Stimulated activated CD8-positive, alpha-beta memory T cell treated with anti-CD3 and anti-CD28 coated beads, Interleukin-7, amount 100 ng/mL, for 1 hour (primary cell): ENCODE measurements at places on chromosomes 1 and 21.

GRCh38 chr1:109237512-109237911, 11.8 kb upstream of the CELSR2 start:
- no peak for DNase-seq

DNA sequence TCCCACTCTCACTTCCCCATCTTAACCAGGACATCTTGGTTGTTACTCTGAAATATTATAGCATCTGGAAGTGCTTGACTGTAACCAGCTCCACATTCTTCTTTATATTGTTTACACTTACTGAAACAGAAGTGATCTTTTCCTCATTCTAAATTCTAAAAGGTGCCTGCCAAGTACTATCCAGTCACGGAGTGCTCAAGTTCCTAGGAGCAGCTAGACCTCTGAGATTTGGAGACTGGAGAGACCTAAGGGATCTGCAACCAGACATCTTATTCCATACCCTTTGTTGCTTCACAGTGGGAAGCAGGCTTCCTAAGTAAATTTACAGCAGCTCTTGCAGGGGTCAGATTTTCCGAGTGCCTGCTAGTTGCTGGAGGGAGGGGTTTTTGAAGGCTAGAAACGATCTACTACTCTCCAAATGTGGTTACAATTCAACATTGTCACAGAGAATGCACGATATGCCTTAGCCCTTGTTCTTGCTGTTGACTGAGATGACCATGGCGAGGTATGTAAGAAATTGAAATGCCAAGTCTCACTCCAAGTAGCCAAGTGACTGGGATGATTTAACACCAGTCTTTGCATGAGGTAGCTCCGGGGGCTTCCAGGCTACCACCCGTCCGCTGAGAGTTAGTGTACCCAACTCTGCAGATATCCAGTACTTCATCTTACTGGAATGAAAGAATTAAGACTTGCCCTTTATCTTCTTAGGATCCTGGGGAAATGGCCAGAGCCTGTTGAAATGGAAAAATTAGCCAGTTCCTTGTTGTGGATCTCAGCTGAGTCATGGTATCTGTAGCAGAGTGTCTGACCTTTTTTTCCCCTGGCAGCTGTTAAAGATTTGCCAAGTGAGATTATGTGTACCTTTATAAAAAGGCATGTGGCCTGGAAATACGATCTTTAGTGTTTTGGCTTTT, 150.8 kb downstream of the MAST2 start:
- no peak for DNase-seq

DNA sequence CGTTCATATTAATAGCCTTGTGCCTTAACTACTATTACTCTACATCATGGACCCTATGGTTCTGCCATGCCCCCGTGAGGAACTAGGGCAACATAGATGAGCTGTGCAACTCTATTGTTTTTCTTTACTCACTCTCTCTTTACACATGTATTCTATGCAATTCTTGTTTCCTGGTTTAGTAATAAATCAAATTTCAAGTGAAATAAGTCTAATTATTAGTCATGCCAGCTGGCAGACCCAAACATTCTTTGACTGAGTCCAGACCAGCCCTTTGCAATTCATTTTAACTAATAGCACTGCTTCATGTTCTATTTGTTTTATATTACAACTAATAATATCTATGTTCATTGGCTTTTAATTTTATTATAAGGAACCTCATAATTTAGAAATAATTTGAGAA, 789.3 kb upstream of the ADAMTS5 start:
- DNase-seq = no peak

- DNase-seq = no peak
These were observed 50.4 kb upstream of the RIPK4 start for GRCh38 chr21:41817228-41817627.

DNA sequence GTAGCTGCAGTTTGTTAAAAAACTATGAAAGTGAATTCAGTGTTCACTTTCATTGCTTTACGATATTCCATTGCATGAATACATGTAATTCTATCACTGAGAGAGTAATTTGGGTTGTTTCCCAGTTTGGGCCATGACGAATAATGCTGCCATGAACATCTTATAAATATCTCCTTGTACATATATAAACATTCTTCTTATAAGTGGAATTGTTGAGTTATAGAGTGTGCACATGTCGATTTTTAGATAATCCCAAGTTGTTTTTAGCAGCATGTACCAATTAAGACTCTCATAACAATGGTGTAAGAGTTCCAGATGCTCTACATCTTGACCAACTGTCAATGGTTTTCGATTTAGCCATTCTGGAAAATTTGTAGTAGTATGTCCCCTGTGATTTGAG, 40.9 kb downstream of the ALG6 start:
- DNase-seq = no peak

- DNase-seq = no peak
These were observed 51.8 kb upstream of the A3GALT2 start for GRCh38 chr1:33372677-33373076.

- peak; percentile 55 for DNase-seq
These were observed 30.8 kb upstream of the ABCG1 start for GRCh38 chr21:42187976-42188653.

DNA sequence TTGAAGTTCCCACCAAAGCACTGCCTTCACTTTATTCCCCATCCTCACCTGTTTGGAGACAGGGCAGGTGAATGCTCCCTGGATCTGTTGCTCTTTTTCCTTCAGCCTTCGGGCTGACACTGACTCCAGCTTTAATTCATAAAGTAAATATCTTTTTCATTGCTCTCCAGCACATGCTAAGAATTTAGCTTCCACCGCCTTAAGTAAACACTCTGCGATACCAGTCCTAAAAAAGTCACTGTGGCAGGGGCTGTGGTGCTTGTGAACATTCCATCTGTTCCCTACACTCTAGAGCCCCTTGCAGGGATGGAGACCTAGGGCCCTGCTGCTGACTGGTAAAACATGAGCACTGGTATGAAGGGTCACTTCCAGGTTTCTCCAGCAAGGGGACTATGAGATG, 896 bp upstream of the PLA2G2A start:
- DNase-seq = no peak

GRCh38 chr1:177368255-177368654, 197.5 kb downstream of the BRINP2 start:
- DNase-seq = no peak

DNA sequence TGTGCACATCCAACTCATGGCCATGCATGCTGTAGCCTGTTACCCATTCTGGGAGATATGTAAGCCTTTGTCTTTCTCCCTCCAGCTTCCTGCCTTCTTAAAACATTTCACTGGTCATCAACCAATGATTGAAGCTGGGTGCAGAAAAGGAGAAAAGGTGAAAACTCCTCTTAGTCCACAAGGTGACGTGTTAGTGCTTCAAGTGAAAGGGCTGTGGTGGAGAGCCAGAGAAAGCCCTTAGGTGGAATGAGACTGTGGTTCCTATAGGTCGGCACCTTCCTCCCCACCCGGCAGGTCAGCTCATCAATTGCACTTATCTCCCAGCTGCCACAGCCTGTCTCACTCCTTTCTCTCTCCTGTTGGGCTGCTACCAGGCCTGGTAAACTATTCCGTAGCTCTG, 30.4 kb downstream of the ERG start:
- no peak for DNase-seq

DNA sequence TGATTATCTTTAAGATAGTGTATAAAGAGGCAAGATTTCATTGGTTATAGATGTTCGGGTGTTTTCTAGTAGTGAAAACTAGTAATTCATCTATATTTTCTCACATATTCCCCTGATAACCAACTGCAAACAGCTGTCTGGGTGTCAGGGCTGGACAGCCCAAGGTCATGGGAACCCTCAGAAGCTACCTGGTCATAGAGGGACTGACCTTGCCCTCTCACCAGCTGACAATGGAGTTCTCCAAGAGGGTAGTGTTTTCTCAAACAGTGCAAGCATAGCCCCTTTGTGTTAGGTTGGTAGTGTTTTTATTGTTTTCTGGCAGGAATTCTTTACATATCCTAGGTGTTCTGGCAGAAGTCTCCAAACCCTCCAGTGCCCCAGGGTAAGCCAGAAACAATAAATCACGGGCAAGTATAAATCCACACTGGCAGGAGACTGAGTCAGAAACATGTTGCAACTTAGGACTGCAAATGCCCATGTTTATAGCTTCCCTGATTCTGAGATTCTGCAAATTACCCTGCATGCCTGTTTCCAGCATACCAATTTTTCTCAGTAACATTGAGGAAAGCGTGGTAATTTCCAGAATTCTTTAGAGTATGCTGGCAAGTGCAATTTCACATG, 82.8 kb upstream of the ATP1A1 start:
- no peak for DNase-seq

DNA sequence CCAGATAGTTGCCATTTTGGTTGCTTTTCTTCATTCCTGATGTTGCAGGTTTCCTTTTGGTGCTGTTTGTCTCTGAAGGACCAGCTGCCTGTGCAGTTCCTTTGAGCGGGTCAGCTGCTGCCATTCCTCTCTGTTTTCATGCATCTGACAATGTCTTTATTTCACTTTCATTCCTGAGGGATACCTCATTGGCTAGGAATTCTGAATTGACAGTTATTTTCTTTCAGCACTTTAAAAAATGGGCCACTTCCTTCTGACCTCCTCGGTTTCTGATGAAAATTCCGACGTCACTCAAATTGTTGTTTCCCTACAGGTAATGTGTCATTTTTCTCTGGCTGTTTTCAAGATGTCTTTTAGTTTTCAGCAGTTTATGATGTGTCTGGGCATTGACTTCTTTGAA, 24.8 kb downstream of the CCSAP start:
- no peak for DNase-seq

DNA sequence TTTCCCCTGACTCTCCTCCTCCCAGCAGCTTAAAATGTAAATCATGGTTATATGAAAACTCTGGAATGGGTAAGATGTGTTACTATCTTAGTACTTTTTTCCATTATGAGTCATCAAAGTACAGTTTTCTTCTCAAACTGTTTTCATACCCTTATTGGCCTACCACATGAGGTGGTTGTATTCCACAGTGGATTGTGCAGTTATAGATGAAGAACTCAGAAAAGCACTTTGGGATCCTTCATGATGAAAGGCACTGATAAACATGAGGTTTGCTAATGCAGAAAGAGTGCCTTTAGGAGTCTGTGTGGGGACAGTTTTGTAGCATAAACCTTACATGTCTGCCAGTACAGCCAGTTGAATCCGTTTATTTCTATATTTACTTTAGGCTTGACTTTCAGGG, 32.0 kb upstream of the MYOCOS start:
- DNase-seq = no peak

DNA sequence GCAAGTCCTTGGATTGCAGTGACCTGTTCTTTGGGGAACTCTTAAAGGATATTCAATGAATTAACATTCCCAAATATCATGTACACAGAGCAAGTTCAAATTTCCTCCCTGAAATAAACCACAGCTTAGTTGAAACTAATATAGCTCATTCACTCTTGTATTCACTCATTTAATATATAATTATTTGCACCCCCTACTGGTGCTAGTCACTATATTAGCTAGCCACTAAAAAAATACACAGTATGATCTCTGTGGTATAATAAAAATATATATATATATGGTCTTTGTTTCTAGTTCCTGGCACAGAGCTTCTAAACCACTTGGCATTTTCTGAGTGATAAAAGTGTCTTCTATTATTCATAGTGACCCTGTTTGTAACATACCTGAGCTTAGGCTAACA, 177.3 kb upstream of the LYPLAL1 start:
- DNase-seq = no peak

- DNase-seq = no peak
These were observed 2.7 kb downstream of the USP25 start for GRCh38 chr21:15732290-15732995.

DNA sequence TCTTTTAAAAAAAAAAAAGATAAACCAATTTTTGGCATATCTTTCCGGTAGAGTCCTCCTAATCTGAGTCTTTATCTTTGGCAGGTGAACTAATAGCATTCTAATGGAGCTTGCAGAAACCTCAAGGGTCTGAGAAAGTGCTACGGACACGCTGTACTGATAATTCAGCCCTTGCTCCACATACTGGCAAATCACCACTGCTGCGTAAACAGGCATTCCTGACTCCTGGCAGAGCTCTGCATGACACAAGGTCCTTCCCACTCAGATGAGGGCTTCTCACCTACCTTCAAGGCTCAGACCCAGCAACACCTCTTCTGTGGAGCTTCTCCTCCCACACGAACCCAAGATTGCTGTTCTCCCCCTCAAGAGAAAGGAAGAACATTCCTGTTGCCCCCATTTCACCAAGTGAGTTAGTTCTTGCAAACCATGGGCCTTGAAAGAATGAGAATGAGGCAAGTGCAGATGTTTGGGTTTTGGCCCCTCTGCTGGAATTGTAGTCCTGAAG, 48.0 kb downstream of the LYST start:
- DNase-seq = no peak

GRCh38 chr1:167542109-167543032, 11.2 kb downstream of the CREG1 start:
- DNase-seq = no peak

DNA sequence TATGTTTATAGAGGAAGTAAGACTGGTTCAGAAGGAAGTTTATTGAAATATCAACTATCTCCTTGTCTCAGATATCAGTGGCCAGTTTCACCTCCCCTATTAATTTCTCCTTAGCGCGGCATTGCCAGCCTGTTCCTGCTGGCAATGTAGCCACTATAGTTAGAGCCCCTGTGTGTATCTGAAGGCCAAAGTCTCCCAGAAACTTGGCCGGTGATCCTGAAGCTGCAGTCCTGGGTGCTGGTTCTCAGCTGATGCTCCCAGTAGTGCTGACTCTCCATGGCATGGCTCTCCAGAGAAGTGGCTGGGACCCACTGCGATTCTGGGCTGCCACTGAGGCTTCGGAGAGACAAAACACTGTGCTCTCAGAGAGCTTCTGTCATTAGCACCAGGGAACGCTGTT, 59.9 kb downstream of the TNN start:
- DNase-seq = no peak

- DNase-seq = no peak
These were observed 104.8 kb downstream of the SLC45A1 start for GRCh38 chr1:8422510-8423268.

DNA sequence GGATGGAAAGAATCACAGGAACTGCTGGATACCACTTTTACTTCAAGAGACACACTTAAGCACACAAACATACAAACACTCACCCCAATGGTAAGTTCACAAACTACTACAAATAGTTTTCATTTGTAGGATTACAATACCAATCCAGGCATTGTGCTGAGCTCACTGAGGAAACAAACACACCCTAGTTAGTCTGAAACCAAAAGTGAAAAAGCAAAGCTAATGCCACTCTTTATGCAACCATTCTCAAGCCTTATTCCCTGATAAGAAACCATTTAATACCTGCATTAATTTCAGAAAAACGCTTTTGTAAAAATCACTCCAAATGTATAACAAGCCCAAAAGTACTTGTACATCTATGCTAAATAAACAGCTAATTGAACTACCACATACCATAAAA, 38.3 kb downstream of the RNF115 start:
- DNase-seq = no peak

GRCh38 chr1:10589074-10589473, 114.3 kb downstream of the PEX14 start:
- no peak for DNase-seq

- DNase-seq = no peak
These were observed 69.1 kb downstream of the KCNJ15 start for GRCh38 chr21:38325731-38326420.

GRCh38 chr1:7888248-7889081, 35.6 kb upstream of the UTS2 start:
- DNase-seq = no peak

- DNase-seq = no peak
These were observed 237.3 kb downstream of the S1PR1 start for GRCh38 chr1:101474039-101474665.

- DNase-seq = peak; percentile 41
These were observed 19.4 kb downstream of the PRPF38A start for GRCh38 chr1:52423771-52424170.
